ENCODE measurements at places on chromosomes 12 and 14.

- no peak for DNase-seq
Observed at GRCh38 chr12:115964626-115965025, 312.9 kb downstream of the MED13L start.

DNA sequence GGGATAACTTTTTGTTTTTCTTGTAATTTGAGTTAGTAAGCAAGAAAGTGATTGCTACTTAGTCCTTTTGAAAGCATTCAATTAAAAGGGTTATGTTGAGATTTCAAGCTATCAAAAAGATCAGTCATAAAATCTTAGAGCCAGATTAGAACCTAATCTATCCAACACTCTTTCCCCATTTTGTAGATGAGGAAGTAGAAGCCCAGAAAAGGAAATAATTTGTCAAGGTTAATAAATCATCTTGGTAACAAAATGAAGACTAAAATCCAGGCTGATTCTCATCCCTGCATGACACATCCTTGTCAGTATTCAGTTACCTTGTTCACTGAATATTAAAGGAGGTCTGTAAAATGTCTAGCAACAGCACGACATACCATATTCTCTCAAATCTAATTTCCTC, 26.5 kb downstream of the PPP1R13B start:
- no peak for DNase-seq

DNA sequence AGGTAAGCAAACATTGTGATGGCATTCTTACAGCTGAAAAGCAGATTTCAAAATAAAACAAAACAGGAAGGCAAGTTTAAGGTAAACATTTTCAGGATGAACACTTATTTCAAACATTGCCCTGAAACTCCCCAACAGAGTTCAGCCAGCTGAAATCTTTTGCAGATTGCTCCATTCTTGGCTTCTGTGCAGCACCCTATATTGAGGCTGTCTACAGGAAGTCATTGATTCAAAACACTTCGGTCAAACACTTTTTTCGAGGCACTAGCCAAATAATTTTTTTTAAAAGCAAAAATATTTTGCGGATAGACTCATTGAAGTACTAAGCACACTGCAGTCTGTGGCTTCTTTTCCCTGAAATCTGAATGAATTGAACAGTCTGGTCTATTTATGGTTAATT, 318.1 kb upstream of the PDE3A start:
- no peak for DNase-seq

DNA sequence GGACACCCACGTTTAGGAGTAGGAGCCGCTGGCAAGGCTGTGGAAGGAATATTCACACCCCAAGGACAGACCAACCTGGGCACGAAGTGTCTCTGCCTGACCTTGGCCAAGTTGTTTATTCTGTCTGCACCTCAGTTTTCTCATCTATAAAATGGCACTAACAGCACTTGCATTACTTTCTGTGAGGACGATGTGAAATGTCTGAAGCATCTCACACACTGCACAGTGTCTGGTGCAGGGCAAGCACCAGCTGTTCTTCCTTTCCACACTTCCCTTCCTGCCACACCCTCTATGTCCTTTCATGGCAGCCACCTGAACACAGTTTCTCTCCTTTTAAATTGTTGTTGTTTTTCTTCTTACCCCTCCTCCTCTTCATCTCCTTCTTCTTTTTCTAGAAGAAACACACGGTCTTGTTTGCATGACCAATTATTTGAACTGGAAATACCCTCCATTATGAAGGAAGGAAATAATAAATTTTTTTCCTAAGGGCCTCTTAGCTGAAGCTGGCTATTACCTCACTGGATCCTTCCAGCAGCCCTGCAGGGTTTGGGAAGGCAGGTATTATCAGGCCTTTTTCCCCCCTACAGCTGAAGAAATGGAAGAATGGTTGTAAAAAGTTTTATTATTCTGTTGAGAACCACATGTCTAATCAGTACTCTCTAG, 42.9 kb upstream of the ATP23 start:
- DNase-seq, result no peak

GRCh38 chr12:92065639-92066038, 80.0 kb downstream of the BTG1 start:
- DNase-seq, result no peak

DNA sequence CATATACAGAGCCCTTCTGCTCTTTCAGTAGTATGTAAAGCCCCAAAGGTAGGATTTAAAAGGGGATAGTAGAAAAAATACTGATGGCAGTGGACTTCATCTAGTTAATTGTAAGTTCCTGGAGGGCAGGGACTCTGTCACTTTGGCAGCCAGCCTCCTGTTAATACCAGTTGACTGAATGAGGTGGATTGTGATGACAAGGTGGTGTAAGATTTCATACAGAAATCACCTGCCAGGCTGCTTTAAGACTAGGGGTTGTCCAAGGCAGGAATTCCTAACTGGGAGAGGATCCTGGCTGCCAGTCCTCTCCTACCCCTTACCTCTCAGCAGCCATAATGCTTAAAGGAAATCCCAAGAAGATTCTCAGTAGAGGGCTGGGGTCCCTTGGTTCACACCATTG, 7.3 kb downstream of the DYRK2 start:
- DNase-seq, result no peak

DNA sequence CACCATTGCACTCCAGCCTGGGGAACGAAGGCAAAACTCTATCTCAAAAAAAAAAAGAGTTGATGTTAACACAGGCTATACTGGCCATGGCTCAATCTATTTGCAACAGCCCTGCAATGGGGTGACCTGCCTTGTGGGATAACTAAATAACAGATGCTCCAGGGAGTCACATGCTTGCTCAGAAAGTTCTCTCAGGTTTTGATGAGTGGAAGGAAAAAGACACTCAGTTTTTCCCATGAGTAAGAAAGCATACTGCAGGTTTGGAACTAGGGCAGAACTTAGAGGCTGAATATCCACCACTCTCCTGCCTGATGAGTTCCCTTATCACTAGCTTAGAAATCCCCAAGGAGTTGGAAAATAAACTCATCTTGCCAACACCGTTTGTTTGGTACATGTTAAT, 16.9 kb downstream of the WSB2 start:
- no peak for DNase-seq

GRCh38 chr12:93002293-93003054, 73.4 kb upstream of the EEA1 start:
- no peak for DNase-seq

GRCh38 chr14:94019329-94019728, 6.8 kb upstream of the OTUB2 start:
- no peak for DNase-seq

DNA sequence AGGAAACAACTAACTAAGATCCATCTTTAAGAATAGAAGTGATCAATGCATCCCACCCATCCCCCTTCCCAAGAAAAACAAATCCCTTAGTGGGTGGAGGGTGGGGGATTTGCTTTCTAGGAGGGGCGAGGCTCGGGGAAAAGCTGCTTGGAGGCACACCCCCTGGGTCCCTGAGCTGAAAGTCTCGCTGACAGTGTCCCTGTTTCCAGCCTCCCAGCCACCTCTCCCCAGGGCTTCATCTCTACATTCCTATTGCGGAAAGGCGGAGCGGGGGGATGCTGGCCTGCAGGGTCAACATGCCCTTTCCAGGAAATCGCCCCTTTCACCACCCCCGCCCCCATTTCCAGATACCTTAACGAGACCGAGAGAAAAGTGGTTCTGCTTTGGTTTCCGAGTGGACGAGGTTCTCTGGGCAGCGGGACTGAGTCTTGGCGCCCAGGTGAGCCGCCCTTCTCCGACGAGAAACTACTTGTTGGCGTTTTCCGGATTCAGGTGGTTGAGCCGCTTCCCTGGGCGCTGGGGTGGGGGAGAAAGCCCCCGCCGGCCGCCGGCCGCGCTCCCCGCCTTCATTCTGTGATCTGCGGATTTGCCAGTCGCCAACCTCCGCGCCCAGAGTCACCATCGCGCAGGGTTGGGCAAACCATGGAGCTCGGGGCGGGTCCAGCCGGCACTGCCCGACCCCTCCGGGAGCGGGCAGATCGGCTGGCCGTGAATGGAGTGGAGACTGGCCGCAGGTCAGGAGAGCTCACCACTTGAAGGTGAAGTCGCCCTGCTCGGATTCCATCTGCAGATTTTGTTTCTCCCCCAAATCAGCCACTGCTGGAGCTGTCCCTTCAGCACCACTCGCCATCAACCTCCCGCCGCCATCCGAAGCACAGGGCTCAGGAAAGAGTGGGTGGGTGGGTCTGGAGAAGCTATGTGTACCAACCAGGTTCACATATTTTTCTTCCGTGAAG, 505 bp downstream of the KCNC2 start:
- no peak for DNase-seq

DNA sequence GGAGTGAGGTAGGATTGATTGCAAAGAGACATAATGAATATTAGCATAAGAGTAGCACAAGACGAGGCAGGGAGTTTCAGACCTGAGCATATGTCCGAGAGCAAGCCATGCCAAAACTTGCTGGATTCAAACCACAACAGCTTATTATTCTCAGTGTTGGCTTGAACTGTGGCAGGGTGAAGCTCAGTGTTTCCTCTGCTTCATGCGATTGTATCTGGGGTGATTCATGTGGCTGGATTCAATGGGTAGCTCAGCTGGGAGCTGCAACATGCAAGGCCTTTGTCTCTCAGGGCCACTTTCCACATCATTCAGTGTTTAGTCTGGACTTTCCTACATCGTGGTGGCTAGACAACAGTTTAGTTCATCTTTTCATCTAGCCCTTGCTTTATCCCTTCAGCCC, 22.1 kb upstream of the E2F7 start:
- no peak for DNase-seq

DNA sequence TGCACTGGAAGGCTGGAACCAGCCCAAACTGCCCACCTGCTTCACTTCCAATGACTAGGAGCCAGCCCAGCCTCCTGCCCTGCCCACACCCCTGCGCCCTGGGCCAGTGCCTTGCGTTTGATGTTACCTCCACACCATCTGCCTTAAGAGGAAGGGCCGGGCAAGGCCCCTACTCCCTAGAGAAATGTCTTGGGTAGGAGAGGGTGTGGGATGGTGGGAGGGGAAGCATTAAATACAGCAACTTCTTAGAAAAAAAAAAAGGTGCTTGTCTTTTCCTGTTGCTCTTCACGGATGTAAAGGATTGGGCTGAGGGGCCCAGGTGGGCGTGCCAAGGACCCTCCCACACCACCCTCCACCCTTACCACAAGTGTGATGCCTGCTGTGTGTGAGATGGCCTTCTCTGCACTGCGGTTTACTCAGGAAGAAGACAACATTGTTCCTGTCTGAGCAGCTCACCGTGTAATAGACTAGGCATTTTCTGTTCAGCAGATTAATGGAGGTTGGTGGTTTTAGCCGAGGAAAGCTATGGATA, 99.9 kb downstream of the NINJ2 start:
- DNase-seq, result no peak

DNA sequence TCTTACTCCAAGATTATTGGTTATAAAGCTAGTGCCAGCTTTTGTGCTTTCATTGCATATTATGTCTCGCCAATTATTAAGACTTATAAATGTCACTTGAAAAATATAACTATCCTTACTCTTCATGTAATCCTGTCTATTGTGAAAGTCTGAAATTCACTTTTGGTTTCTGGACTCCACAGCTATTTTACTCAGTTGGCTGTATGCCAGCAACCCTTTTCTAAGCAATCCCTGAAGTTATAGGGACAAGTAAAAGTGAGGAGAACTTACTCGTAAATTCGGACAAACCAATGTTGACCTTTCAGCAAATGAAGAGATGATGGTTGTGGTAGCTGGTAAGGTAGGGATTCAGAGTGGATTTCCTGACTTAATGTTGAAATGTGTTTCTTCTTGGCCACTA, 196.3 kb downstream of the NPAS3 start:
- DNase-seq, result no peak

- no peak for DNase-seq
Observed at GRCh38 chr12:123813349-123813748, 51.2 kb downstream of the DNAH10 start.

GRCh38 chr12:76119887-76120286, 35.4 kb upstream of the NAP1L1 start:
- DNase-seq, result no peak

All from NCI-H187 (cell line).